Stimulated activated CD4-positive, alpha-beta T cell treated with anti-CD3 and anti-CD28 coated beads, Interleukin-12 subunit alpha, Interleukin-12 subunit beta, amount 100 ng/mL, for 4 hours (primary cell): ENCODE measurements at places on chromosomes 13 and 19.

DNA sequence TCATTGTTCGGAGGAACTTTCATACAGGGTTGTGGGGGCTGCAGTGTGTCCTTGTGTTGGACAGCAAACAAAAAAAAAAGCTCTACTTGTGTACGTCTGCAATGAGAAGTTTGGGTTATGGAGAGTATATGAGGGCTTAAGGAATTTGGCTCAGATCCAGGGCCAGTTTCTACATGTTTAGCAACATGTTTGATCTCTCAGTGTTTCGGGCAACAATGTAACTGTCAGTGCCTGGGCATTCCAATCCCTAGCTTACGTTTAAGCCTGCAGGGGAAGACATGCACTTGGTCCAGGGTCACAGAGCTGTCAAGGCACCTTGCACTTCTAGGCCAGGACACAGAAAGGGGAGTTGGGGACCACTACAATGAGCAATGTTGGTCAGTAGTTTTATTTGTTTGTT lies 13.9 kb downstream of the ZNF543 start:
- no peak for DNase-seq

DNA sequence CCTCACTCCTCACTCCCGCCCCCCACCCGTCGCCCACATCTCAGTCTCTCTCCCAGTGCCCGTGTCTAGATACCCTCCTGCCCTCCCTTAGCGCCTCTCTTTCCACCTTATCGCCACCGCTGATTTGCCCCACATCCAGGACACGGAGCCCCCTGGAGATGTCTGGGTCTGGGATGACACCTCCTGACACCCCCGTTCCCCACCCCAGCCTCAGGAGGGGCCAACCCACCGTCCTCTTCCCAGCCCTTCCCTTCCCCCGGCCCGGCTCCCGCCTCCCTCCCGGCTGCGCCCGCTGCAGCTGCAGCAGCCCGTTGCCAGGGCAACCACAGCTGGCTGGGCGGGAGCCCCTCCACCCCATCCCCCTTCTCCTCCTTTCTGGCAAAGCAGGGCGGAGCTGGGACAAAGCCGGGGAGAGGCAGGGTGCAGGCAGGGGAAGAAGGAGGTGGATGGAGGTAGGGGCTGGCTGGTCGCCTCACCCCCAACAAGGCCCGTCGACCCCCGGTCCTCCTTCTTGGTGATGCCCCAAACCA lies 13.5 kb downstream of the DPF1 start:
- no peak for DNase-seq

GRCh38 chr13:66222926-66223325 lies 1007.2 kb downstream of the PCDH9 start:
- no peak for DNase-seq

DNA sequence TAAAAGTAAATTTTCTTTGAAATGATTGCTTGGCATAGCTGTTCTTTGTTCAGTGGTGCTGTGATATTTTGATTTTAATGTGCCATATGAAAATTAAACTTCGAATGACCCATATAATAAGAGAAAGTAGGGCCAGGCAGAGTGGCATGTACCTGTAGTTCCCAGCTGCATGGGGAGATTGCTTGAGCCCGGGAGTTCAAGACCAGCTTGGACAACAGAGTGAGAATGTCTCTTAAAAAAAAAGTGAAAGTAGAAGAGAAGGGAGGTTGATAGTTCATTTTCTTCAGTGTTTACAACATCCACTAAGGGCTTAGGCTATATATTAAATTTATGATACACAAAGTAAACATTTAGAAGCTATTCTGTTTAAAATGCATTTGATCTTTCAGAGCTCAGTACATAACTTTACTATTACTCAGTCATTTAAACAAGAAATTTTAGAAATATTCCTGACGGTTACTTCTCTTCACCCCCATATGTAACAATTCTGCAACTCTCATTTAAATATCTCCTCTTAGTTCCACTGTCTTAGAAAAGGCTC lies 17.2 kb upstream of the RFC3 start:
- no peak for DNase-seq

DNA sequence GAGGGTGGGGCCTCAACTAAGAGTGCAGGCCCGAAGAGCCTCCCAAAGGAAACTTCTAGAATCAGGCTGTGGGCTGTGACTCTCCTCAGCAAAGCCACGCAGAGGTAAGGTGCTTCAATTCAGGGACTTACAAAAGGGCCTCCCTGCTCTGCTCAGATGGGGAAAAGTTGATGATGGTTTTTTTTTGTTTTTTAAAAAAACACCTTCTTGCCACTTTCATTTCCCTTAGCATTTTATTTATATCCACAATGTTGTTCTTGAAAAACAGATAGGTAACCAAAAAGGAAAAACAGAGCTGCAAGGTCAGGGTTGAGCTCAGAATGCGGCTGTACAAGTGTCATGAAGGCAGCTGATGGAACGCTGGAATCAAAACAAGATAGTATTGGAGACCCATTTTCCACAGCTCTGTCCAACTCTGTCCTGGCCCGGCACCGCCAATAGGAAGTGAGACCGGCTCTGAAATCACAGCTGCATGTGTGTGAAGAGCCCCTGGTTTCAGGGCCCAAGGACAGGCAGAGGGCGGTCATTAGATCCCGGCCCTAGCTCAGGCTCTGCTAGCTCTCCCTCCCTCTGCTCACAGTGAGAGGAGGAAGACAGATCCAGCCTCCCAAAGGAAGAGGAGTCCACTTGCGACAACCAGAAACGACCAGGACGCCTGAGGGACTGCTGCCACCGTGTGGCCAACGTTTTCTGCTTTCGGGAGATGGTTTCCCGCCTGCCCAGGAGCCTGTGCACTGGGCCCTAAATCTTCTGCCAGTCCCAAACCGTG lies 58.3 kb downstream of the KLF2 start:
- DNase-seq, result peak; percentile 74

GRCh38 chr13:98504371-98504963 lies 72.4 kb downstream of the STK24 start:
- no peak for DNase-seq

DNA sequence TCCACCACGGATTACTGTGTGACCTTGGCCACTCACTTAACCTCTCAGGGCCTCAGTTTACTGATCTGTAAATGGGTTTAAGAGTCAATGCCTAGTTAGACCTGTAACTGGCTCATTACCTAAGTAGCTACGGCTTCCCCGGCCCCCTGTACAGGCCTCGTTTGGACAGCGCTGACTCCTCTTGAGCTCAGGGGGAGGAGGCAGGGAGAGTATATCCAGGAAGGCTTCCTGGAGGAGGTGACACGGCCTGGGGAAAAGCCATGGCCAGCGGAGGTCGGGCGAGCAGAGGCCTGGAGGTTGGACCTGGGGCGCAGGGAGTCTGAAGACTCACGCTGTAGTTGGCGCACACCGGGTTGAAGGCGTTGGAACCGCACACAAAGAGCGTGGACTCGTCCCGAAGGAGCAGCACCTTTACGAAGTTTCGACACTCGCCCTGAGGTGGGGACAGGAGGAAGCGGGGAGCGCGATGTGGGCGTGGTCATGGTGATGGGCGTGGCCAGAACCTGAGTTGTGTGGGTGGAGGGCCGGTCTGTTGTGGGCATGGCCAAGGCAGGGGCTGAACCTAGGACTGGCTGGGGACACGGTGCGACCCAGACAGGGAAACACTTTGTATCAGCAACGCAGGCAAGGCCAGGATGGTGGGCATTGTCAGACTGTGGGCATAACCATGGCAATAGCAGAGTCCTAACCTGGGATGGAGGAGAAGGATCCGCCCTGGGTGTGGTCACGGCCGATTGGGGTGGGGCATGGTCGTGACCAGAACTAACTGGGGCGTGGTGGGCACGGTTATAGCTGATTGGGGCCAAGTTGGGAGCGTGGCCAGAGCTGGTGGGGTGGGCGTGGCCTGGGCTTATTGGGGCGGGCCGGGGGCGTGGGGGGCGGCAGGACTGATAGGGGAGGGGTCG lies 3.6 kb downstream of the SEMA6B start:
- no peak for DNase-seq

DNA sequence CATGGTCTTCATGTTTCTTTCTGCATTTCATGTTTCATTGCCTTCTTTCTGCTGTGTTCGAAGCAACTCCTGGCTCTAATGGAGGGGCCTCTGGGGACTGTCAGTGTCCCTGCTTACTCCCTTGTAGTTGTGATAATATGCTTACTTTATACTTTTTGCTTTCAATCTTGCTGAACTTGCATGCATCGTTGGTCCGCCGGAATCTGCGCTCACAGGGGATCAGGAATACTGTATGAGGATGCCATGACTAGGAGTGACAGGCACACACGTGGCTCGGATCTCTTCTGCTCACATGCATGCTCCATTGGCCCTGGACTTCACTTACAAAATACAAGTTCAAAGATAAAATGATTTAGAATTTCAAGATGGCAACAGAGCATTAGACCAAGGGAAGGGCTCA lies 108.8 kb downstream of the SIPA1L3 start:
- no peak for DNase-seq

DNA sequence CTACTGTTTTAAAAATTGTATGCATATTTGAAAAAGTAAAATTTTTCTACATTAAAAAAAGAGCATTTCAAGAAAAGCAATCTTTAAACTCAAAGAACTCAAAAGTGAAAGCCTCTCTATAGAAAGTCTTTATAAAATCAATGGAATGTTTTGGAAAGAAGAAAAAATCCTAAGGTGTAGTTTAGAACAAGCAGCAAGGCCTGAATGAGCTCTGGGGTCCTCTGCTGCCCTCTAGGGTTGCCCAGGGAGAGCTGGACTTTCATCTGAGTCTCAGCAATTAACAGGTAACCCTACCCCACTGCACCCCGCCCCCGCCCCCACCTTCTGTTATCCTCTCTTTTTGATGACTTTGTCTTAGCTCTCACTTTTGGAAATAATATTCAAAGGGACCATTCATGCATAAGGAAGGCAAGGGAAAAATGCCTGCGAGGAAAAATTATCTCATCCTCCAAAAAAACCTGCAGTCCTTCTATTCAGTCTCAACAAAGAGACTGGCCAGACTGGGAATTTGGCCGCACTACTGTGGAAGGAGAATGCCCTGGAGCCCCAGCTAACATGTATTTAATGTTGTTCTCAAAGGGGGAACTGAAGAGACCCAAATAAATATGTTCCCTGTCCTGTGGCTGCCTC lies 24.1 kb downstream of the SLC25A30 start:
- DNase-seq, result peak; percentile 13

DNA sequence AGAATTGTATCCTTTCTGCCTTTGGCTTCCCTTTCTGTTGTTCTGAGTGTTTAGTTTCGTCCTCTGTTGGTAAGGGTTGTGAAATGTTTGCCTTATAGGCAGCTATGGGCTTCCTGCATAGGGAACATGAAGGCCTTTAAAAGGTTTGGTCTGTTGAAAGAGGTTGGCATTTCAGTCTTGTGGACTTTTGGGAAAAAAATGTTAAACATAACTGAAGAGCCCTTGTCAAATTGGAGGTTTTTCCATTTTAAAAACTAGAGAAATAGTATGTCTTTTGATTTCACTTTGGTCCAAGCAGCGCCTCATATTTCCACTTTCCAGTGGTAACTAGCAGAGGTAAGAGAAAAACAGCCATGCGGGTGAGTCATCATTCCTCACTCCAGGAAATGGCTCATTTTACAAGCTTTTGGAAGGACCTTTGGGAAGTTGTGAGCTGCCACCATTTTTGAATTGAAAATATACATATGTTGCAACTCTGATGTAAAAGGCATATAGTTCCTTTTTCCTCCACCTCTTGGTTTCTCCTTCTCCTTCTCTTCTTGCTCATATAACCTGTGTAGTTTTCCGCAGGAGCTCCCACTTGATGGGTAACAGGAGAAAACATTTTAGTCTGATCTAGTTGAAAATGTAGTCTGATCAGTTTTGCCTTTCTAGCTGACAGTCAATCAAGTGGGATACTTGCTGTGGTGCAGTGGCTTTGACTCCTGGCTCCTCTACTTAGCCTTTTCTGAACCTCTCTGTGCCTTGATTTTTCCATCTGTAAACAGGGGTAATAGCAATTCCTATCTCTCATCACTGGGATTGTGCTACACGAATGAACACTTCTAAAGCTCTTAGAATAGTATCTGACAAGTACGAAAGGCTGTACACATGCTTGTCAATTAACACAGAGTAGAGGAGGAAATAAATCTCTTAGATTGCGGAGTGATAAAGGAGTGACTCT lies 23.0 kb downstream of the GPC6 start:
- no peak for DNase-seq

- no peak for DNase-seq
Measured at GRCh38 chr13:51457086-51457815, 4.4 kb upstream of the INTS6 start.

- DNase-seq, result no peak
Measured at GRCh38 chr13:22944378-22944777, 236.4 kb upstream of the SGCG start.

DNA sequence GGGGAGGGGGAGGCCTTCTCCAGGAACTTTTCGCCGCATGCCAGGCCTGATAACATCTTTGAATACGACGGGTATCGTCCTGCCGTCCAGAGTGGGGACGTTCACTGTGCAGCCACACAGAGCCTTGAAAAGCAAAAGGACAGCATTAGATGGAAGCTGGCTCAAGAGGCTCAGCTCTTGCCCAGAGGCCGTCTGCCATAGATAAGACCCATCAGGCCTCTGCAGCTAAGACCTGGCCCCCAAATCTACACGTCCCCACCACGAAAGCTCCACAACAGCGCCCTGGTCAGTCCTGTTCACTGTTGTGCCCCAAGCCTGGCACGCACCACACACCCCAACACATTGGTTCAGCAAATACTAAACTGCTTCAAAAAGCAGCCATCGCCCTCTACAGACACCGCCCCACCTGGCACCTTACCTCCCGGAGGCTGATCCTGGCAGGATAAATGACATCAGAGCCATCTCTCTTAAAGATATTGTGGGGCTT lies 2.1 kb downstream of the DNAJB1 start:
- no peak for DNase-seq

GRCh38 chr13:21538753-21539152 lies 65.2 kb downstream of the MICU2 start:
- no peak for DNase-seq

GRCh38 chr19:47414469-47414868 lies 4.9 kb downstream of the MEIS3 start:
- no peak for DNase-seq

- DNase-seq, result peak; percentile 38
Measured at GRCh38 chr19:11261971-11262839, at the start of gene DOCK6. DOCK6 (minus strand) TSS chr19:11262524; CDS start chr19:11262440, 84 bp downstream.

GRCh38 chr13:46340631-46341111 lies 46.4 kb downstream of the RUBCNL start:
- DNase-seq, result no peak

DNA sequence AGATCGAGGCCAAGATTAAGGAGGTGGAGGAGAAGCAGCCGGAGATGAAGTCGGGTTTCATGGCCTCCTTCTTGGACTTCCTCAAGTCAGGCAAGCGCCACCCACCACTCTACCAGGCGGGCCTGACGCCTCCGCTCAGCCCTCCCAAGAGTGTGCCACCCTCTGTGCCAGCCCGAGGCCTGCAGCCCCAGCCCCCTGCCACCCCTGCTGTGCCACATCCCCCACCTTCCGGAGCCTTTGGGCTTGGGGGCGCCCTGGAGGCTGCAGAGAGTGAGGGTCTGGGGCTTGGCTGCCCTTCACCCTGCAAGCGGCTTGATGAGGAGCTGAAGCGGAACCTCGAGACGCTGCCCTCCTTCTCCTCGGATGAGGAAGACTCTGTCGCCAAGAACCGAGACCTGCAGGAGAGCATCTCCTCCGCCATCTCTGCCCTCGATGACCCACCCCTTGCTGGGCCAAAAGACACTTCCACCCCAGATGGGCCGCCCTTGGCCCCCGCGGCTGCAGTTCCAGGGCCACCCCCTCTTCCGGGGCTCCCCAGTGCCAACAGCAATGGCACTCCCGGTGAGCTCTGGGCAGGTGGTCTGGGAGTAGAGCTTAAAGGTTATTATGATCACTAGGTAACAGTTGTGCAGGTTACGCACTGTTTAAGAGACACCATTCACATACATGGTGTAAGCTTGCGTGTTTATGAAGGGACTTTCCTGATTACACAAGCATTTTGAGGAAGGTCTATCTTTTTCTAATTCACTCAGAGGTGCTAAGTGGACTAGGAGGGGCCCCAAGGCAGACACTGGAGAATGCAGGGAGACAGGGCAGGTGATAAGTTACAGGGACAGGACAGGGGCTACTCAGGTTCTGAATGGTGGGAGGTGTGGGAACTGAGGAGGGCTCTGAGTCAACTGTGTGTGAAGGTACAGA lies 8.7 kb downstream of the PRR12 start:
- no peak for DNase-seq
